ENCODE measurements at places on chromosomes 4 and X. TPM values are rescaled to one million over a fixed set of nuclear protein-coding genes. Genes with fewer than 3 reads are reported as not detected.

- H3K36me3 ChIP-seq, result no peaks in the 10 kb centered on the region
- DNase-seq, result no peak
- no peaks in the 10 kb centered on the region for H3K4me1 ChIP-seq
- no peak overlapping the region for H3K27ac ChIP-seq
- no peaks in the 10 kb centered on the region for H3K27me3 ChIP-seq
These were observed 11.8 kb upstream of the UGT2A3 start for GRCh38 chr4:68963374-68963773.

- peak; percentile 92 for DNase-seq
- H3K27me3 ChIP-seq, result no peaks in the 10 kb centered on the region
- H3K36me3 ChIP-seq, result no peaks in the 10 kb centered on the region
- no peak overlapping the region for H3K4me3 ChIP-seq
- peak overlapping the region; percentile 51 for H3K27ac ChIP-seq
- H3K4me1 ChIP-seq, result peaks cover 9% of the 10 kb centered on the region
These were observed 71.0 kb downstream of the MTHFD2L start for GRCh38 chr4:74228691-74229640.

GRCh38 chr4:7498446-7499200 lies 63.9 kb upstream of the PSAPL1 start:
- no peak overlapping the region for H3K27ac ChIP-seq
- H3K4me3 ChIP-seq, result no peak overlapping the region
- H3K27me3 ChIP-seq, result peaks cover 2% of the 10 kb centered on the region
- H3K36me3 ChIP-seq, result no peaks in the 10 kb centered on the region
- DNase-seq, result no peak

GRCh38 chr4:87038837-87039615 lies 104.2 kb downstream of the AFF1 start:
- no peak for DNase-seq
- H3K27me3 ChIP-seq, result no peaks in the 10 kb centered on the region
- H3K27ac ChIP-seq, result no peak overlapping the region
- no peak overlapping the region for H3K4me3 ChIP-seq
- no peaks in the 10 kb centered on the region for H3K36me3 ChIP-seq
- peaks cover 27% of the 10 kb centered on the region for H3K4me1 ChIP-seq

DNA sequence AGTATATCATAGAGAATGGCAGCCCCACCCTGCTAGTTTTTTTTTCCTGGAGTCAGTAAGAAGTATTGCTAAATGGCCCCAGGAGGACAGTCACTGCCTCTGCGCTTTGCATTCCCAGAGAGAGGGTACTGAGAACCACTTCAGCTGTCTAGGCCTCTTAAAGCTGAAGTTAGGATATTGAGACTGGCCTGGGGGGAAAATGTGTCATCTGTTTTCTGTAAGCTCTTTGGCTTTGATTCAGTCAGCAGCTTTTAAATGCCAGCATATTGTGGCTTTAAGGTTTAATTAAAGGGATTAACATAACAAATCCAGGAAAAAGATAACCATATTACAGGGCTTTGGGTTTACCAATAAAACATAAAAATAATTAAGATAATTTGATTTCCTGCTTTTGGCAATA lies 852.0 kb downstream of the PCDH18 start:
- no peak overlapping the region for H3K27ac ChIP-seq
- DNase-seq, result no peak

GRCh38 chr4:119536572-119537528 lies 91.8 kb downstream of the PDE5A start:
- no peaks in the 10 kb centered on the region for H3K4me1 ChIP-seq
- no peaks in the 10 kb centered on the region for H3K27me3 ChIP-seq
- no peak for DNase-seq
- no peak overlapping the region for H3K27ac ChIP-seq
- no peak overlapping the region for H3K4me3 ChIP-seq
- peaks cover 9% of the 10 kb centered on the region for H3K36me3 ChIP-seq

DNA sequence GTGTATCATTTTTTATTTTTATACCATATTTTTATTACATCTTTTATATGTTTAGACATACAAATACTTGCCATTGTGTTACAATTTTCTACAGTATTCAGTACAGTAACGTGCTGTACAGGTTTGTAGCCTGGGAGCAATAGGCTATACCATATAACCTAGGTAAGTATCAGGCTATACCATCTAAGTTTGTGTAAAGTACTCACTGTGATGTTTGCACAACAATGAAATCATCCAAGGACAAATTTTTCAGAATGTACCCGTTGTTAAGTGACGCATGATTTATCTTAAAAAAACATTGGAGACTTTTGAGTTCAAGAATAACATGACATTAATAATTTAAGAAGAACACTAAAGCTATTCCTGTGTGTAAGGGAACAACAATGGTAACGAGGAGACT lies 96.0 kb upstream of the LEF1 start:
- no peak overlapping the region for H3K27ac ChIP-seq
- H3K4me3 ChIP-seq, result no peak overlapping the region
- H3K4me1 ChIP-seq, result no peaks in the 10 kb centered on the region
- H3K27me3 ChIP-seq, result peaks cover 5% of the 10 kb centered on the region
- H3K36me3 ChIP-seq, result no peaks in the 10 kb centered on the region

DNA sequence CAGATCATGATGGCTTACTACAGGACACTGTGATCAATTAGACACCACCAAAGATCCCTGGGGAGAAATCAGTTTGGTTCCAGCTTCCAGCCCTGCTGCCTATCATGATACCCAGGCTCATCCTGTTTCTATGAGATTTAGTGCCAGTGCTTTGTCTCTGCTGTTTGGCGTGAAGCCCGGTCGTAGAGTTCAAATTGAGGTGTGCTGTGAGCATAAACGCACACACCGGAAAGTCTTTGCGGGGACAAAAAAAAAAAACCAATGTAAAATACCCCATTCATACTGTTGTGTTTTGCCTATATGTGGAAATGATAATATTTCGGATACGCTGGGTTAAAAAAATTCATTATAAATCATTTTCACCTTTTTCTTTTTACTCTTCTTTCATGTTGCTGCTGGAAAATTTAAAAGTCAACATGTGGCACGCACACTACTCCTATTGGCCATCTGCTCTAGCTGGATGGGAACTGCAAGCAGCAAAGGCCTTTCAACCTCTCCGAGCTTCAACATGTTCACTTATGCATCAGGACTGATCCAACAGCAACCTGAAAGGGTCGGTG lies 607 bp upstream of the DKC1 start:
- peaks cover 18% of the 10 kb centered on the region for H3K4me1 ChIP-seq
- peak overlapping the region; percentile 90 for H3K4me3 ChIP-seq
- H3K27ac ChIP-seq, result peak overlapping the region; percentile 94
- H3K36me3 ChIP-seq, result peaks cover 28% of the 10 kb centered on the region
- DNase-seq, result peak; percentile 66

GRCh38 chr4:70927502-70928137 lies 25.5 kb downstream of the MOB1B start:
- DNase-seq, result peak; percentile 77
- peaks cover 36% of the 10 kb centered on the region for H3K4me1 ChIP-seq
- H3K36me3 ChIP-seq, result peaks cover 11% of the 10 kb centered on the region
- peak overlapping the region; percentile 30 for H3K27ac ChIP-seq
- peak overlapping the region; percentile 25 for H3K4me3 ChIP-seq

- peaks cover 3% of the 10 kb centered on the region for H3K36me3 ChIP-seq
- peak overlapping the region; percentile 66 for H3K4me3 ChIP-seq
- H3K27ac ChIP-seq, result peak overlapping the region; percentile 93
- peaks cover 62% of the 10 kb centered on the region for H3K4me1 ChIP-seq
- no peaks in the 10 kb centered on the region for H3K27me3 ChIP-seq
These were observed 4.9 kb upstream of the TXK start for GRCh38 chr4:48138936-48139335.

DNA sequence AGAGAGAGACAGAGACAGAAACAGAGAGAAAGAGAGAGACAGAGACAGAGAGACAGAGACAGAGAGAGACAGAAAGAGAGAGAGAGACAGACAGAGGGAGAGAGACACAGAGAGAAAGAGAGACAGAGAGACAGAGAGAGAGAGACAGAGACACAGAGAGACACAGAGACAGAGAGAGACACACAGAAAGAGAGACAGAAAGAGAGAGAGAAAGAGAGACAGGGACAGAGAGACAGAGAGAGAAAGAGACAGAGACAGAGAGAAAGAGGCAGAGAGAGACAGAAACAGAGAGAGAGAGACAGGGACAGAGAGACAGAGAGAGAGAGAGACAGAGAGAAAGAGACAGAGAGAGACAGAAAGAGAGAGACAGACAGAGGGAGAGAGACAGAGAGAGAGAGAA lies 52.9 kb downstream of the CRLF2 start:
- peaks cover 7% of the 10 kb centered on the region for H3K4me1 ChIP-seq
- no peak for DNase-seq

DNA sequence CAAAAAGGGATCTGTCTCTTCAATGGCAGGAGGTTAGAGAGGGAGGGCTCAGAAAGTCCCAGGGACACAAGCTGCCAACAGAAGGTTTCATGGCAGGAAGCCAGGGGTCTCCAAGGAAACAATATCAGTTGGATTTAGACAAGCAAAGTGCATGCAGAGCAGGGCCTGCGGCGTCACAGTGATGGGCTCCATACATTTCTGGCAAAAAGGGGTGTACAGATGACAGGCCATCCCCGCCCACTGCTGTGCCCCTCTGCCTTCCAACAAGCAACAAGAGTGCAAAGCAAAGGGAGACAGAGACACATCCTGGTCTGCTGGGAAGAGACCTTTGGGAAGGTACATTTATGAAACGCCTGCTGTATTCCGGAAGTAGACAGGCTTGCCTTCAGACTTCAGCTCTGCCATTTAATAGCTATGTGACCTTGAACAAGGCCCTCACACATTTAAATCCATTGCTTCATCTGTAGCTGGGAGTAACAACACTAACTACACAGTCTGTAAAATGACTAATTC lies 121.2 kb downstream of the AFAP1 start:
- H3K4me1 ChIP-seq, result peaks cover 4% of the 10 kb centered on the region
- peaks cover 30% of the 10 kb centered on the region for H3K36me3 ChIP-seq
- H3K27ac ChIP-seq, result no peak overlapping the region
- DNase-seq, result no peak

DNA sequence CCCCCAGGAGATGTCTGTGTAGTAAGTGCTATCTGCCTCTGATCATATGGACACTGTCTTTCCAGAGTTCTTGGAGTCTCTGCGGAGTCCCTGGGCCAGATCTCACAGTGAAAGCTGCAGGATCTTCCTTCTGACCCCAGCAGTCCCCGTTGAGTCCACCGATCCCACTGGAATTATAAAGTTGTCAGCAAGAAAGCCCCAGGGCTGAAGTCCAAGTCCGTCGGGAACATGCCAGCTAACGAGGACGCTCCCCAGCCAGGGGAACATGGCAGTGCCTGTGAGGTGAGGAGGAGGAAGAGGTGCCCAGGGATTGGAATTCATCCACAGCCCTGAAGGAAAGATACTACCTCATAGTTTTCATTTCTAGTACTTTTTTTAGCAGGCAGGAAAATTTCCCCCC lies 9.3 kb downstream of the ZNF81 start:
- no peaks in the 10 kb centered on the region for H3K27me3 ChIP-seq
- peaks cover 2% of the 10 kb centered on the region for H3K4me1 ChIP-seq
- H3K27ac ChIP-seq, result no peak overlapping the region
- DNase-seq, result no peak
- no peak overlapping the region for H3K4me3 ChIP-seq

DNA sequence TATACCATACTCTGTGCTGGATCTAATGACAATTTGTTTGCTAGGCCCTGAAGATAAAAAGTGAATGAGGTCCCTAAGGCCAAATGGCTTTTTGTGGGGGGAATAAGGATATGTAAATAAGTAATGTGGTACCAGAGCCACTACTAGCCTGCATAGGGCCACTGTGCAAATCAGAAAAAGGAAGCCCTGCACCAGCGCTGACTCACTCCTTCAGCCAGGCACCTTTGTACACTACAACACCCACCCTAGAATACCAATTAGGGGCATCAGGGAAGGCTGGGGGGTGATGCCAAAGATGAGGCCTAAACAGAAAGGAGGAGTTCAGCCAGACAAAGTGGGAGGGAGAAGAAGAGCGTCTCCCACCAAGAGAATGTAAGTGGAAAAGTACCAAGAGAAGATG lies 122.2 kb downstream of the CAMK2D start:
- H3K4me1 ChIP-seq, result peaks cover 44% of the 10 kb centered on the region
- H3K27ac ChIP-seq, result peak overlapping the region; percentile 27
- peak; percentile 49 for DNase-seq
- no peaks in the 10 kb centered on the region for H3K27me3 ChIP-seq

DNA sequence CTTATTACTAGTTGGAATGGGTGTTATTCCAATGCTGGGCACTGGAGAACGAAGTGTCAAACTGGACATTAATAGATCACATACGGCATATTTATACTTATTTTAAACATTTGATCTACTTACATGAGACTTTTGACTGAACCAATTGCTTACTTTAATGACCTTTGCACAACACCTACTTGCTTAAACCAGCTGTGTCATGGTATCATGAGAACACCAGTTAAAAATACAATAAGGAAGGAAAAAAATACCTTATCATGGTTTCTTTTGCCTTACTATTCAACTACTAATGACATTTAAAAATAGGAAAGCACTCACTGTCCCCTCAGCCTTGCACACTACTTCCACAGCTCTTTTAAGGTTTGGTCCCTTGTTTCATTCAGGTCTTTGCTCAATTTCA lies 146.9 kb downstream of the FAM13A start:
- DNase-seq, result no peak
- H3K4me1 ChIP-seq, result no peaks in the 10 kb centered on the region
- H3K4me3 ChIP-seq, result no peak overlapping the region

GRCh38 chr4:135949931-135950330 lies 1582.4 kb downstream of the PCDH18 start:
- H3K36me3 ChIP-seq, result no peaks in the 10 kb centered on the region
- H3K27me3 ChIP-seq, result no peaks in the 10 kb centered on the region
- H3K4me3 ChIP-seq, result no peak overlapping the region
- H3K27ac ChIP-seq, result no peak overlapping the region
- no peaks in the 10 kb centered on the region for H3K4me1 ChIP-seq

DNA sequence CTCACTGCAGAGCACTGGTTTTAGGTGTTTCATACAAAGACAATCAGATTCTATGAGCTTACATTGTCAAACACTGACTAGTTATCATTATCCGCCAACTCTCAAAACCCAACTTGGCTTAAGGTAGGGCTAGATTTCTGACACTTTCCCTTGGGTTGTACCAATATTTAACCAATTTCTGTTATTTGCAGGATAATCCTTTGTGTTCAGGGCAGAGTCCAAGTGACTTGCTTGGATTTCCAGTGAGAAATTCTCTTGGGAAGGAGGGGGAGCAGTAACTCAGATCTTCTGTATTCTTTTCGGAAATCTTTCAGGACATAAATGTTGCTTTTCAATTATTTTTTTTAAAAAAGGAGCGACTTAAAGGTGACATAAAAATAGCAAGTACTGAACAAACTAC lies 23.1 kb downstream of the DGKK start:
- H3K4me3 ChIP-seq, result no peak overlapping the region
- no peaks in the 10 kb centered on the region for H3K36me3 ChIP-seq
- H3K27ac ChIP-seq, result no peak overlapping the region
- no peak for DNase-seq
- H3K4me1 ChIP-seq, result no peaks in the 10 kb centered on the region

GRCh38 chrX:28843817-28844216 lies 256.6 kb downstream of the IL1RAPL1 start:
- H3K4me1 ChIP-seq, result no peaks in the 10 kb centered on the region
- no peak overlapping the region for H3K27ac ChIP-seq
- no peaks in the 10 kb centered on the region for H3K27me3 ChIP-seq
- no peak for DNase-seq
- no peak overlapping the region for H3K4me3 ChIP-seq

GRCh38 chr4:158146736-158147135 lies 26.1 kb downstream of the GASK1B start:
- H3K4me1 ChIP-seq, result no peaks in the 10 kb centered on the region
- no peaks in the 10 kb centered on the region for H3K36me3 ChIP-seq

GPR143 gene
- total RNA-seq, result not detected

VSIG4 gene
- total RNA-seq, result not detected

KLHL13 gene
- 0.19 TPM for total RNA-seq

ARX gene
- not detected for total RNA-seq

RASL11B gene
- 2.2 TPM for total RNA-seq

ENPEP gene
- 0.36 TPM for total RNA-seq

ARSD gene
- 1.8 TPM for total RNA-seq

CT55 gene
- total RNA-seq, result not detected

JADE3 gene
- total RNA-seq, result 1.6 TPM
